ENCODE measurements at places on chromosomes 6 and 20.

DNA sequence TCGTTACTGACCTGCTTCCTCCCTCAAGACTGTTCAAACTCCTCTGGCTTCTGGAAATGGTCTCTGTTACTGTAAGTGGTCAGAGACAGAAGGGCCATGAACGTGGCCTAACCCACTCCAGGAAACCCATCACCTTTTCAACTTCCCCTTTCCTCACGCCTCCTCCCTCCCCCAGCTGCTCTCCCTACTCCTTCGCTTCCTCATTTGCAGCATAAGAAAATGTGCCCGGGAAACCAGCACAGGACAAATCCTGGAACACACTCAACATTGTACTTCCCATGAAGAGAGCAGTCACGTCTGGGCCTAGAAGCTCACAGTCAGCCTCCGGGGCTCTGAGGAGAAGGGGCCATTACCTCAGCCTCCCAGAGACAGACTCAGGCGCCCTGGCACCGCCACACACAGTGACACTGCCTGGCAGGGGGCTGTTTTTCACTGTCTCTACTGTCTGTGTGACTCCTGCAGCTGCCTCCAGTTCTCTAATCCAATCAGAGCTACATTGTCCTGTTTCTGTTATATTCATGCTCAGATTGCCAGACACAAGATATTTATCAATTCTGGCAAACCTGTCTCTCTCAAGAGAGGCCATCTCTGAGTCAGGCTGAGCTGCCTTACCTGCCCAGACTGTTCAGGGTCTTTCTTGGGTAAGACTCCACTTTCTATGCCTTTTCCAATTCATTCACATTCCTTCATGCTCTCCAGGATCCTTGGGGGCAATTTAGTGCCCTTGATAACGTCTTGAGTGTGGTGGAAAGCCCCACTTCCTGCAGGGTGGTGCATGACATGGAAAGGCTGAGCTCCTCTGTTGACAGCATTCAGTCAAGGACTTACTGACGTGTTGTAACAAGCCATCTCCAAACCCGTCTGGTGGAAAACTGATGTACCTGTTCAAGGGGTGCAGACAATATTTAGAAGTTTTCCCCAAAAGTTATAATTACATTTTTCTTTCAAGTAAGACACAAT lies 242.2 kb downstream of the HIVEP2 start:
- DNase-seq: no peak

- no peak for DNase-seq
Measured at GRCh38 chr6:101444717-101445116, 51.2 kb downstream of the GRIK2 start.

GRCh38 chr6:110357298-110357663 lies 868 bp downstream of the METTL24 start:
- no peak for DNase-seq

DNA sequence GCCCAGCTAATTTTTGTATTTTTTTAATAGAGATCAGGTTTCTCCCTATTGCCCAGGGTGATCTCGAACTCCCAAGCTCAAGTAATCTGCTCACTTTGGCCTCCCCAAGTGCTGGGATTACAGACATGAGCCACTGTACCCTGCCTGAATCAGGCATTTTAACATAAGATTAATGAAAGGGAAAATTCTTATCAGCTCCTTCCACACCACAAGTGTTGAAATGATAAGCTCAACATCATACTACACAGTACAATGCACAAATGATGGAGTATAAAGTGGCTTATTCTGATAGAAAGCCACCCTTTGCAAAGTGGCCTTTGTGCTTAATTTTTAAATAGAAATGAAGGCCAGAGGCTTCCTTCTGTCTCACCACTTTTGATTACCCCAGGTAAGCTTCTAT lies 71.3 kb upstream of the MCHR2 start:
- no peak for DNase-seq

- no peak for DNase-seq
Measured at GRCh38 chr20:24139846-24140245, 151.3 kb upstream of the GGTLC1 start.

- no peak for DNase-seq
Measured at GRCh38 chr6:89954721-89955148, 60.5 kb downstream of the GJA10 start.

GRCh38 chr20:17590245-17590644 lies 20.4 kb downstream of the DSTN start:
- no peak for DNase-seq

GRCh38 chr6:54801669-54802068 lies 44.9 kb upstream of the FAM83B start:
- DNase-seq: no peak

DNA sequence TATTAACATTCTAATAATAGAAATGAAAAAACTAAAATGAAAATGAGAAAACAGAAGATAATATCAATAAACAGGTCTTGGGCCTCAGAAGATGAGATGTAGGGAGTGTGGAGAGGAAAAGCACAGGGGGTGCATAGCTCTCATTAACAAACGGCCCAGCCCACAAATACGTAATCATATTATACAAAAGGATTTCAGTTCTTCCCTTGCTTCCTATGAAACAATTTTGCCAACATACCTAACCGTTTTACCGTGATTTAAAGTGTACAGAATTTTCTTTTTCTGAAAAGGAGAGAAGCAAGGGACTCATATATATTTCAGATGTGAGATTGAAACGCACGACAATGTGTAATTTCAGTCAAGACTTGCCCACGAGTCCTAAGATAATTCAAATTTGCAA lies 136.0 kb downstream of the HFE start:
- DNase-seq: no peak

- no peak for DNase-seq
Measured at GRCh38 chr6:27777614-27778355, 134.4 kb downstream of the OR2B2 start.

DNA sequence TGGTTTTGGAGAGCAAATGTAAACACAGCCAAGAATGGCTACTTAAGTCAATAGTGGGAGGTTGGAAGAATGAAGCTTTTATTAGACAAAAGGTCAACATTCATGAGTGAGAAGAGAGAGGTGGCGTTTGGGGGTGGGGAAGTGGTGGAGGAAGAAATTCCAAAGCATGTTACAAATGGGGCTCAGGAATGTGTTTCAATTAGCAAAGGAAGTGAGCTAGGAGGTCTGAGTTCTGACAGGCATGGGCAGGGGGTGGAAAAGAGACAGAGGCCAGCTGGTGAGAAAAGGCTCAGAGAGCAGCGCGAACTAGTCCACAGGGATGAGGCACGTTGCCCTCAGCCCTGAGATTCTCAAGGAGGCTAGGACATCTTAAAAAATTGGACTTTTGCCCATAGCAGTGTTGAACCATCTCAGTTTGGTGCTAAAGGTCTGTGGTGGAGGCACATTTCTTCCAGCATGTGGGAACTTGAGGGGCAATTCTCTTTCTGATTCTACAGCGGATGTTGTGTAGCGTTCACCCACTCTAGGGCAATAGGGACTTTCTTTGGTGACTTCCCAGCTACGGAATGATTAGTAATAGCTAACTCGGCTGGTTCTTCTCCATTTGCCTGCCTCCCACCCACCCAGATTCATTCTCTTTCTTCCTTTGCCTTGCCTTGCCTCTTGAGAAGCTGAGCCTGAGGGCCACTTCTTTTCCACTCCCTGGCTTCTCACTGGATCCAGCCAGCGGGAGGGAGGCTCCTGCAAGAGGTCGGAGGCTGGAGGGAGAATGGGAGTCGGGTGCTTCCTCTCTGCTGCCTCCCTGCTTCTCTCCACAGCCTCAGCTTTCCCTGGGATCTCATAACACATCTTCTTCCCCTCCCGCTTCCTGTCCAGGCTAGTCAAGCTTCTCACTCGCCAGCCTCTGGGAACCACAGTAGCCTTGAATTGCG lies 45.1 kb upstream of the NEDD9 start:
- no peak for DNase-seq

DNA sequence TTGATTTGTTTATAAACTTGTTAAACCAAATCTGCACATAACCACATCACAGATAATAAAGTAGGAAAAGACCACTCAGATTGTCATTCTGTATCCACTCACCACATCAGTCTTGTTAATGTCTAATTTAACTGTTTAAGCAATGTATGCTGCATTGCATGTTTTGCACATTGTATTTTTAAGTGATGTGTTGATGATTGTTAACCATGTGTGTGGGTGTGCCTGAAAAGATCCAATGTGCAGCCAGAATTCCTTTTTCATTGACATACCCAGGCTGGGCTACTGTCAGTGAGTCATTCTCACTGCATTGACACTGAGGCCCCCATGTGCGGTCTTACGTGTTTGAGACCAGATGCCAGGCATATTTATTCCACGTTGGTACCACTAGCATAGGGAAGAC lies 167.3 kb downstream of the TRMT11 start:
- no peak for DNase-seq

DNA sequence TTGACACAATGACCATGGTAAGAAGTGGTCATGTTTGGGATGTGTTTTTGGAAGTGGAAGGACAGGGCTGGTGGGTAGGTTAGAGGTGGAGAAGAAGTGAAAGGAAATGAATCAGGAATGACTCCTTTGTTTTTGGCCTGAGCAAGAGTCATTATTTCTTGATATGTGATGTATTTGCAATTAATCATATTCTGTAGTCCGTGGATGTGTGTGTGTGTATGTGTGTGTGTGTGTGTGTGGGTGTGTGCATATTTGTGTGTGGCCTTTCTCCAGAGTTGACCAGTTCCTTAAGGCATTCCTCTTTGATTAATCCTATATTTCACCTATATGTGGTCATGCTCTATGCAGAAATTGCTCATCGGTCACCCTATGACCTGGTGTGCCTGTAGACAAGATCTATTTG lies 130.7 kb downstream of the UTRN start:
- no peak for DNase-seq

- no peak for DNase-seq
Measured at GRCh38 chr6:34723203-34723602, 26.6 kb upstream of the ILRUN start.

DNA sequence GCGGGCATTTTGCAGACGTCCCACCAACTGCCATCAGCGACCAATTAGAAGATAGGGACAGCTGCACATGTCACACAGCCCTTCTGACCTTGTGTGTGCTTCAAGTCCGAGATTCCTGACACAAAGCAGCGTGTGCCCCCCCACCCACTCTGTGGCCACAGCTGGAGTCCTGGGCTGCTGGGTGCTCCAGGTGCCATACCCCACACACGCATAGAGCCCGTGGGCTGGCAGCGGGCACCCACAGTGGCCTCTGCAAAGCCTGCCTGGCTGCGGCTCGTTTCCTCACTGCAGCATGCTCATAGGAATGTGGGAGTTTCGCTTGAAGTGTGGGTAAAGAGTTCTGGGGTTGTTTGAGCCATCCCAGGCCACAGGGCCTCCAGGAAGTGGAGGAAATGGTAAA lies 2.5 kb upstream of the ADRM1 start:
- DNase-seq: no peak

DNA sequence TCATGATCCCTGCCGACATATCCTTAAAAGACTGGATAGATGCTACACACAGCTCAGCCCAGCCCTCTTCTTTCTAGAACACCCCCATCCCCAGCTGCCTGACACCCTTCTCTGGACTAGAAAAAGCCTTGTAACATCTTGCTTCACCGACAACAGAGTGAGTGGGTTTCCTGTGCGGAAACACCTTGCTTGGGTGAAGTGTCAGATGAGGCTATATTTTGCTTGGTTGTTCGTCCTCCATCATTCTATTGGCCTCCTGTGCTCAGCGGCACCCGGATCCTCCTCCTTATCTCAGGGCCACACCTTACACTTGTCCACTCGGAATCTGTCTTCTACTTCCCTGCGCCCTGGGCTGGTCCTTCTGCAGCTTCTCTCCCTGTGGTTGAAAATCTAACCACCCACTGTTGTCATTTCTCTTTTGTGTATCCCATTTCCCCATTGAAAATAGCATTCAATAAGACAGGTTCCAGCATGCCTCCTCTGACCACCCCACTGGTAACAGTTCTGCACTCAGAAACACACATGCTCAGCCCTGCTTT lies 101.3 kb upstream of the MLN start:
- DNase-seq: peak; percentile 20

DNA sequence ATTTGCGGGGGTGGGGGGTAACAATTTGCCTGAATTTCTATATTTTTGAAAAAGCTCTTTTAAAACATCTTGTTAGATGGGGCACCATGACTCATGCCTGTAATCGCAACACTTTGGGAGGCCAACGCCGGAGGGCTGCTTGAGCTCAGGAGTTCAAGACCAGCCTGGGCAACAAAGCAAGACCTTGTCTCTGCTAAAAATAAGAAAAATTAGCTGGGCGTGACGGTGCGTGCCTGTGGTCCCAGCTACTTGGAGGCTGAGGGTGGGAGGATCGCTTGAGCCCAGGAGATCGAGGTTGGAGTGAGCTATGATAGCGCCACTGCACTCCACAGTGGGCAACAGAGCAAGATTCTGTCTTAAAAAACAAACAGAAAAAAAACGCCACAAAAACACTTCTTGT lies 41.5 kb upstream of the TIAM2 start:
- no peak for DNase-seq

DNA sequence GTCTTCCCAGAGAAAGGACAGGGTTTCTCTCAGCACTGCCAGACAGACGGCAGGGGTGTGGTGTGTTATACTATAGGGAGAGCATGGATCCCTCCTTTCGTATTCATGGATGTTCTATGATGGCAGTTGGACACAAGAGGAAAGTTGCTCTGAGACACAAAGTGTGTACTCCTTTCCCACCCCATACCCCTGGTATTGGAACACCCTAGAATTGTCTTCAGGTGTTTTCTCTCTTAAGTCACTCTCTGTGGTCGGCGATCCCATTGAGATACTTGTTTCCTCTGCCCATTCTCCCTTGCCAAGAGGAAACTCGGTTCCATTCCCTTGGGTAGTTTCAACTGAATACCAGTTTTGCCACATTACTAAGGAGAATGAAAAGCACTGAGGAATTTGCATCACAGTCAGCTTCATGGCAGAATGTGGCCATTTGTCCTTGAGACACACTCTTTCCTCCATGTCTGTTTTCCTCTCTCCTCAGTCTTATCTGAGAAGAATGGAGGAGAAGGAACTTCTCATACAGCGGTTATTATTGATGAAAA lies 53.4 kb downstream of the RNF182 start:
- no peak for DNase-seq

- no peak for DNase-seq
Measured at GRCh38 chr6:90131125-90131524, 165.5 kb downstream of the BACH2 start.
